Esophagus squamous epithelium (tissue), 5 donors: ENCODE measurements at places on chromosomes 13 and 19.

DNA sequence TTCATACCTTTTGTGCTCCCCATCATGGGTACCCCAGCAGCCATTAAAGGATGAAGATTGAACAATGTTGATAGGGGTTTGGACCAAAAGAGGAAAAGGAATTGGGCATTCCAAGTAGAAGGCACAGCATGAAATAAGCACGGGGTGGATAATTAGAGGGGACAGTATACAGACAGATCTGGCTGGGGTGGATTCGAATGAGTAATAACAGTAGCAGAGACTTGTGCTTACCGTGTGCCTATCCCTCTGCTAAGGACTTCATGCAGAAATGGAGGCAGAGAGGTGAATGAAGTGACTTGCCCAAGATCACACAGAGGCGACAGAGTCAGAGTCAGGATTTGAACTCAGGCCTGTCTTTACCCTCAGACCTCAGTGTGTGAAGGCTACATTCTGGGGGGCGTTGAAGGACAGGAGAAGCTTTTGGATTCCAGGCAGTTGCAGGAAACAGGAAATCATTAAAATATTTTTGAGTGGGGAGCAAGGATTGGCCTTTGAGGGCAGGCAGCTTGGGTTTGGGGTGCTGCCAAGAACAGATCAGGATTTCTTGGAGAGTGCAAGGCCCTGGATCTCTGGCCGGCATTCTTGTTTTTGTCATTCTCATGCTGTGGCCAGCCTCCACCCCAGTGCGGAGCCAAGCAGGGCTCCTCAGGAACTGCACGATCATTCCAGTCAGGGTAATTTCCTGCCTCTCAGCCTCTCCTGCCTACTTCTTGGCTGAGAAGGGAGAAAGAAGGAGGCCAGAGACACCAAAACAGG lies 18.7 kb downstream of the PAF1 start:
- no peak for DNase-seq

GRCh38 chr19:993361-993830 lies 6.8 kb upstream of the GRIN3B start:
- no peak for DNase-seq

- DNase-seq: no peak
These were observed 1461.6 kb downstream of the PCDH9 start for GRCh38 chr13:65768545-65768944.

GRCh38 chr13:39148513-39148961 lies 110.3 kb downstream of the NHLRC3 start:
- no peak for DNase-seq

DNA sequence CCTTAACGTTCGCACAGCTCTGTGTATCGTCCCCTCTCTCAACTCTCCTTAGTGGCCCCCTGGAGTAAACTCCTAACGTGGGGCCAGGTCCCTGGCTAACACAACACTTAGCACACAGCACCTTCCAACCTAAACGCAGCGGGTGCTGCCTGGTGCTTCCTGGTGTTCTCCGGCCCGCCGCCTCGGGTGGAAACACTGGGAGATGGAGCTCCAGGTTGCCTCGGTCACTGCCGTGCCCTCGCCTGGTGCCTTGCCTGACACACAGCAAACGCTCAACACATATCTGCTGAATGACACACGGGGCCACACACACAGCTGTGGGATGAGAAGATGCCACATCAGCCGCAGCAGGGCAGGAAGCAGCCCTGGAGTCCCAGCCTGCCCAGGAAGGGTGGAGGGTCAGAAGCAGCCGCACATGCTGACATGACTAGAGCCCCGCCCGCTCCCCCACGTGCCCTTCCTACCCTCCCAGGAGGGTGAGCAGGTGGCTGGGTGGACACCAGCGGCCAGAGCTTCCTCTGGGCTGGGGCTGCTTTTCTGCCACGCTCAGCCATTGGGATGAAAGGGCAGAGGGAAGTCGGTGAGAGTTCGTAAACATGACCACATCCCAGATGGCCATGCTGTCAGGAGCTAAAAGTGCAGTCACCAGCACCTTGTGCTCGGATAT lies 6.6 kb downstream of the PEPD start:
- no peak for DNase-seq

- no peak for DNase-seq
These were observed 7.0 kb downstream of the CAB39L start for GRCh38 chr13:49436890-49437289.

DNA sequence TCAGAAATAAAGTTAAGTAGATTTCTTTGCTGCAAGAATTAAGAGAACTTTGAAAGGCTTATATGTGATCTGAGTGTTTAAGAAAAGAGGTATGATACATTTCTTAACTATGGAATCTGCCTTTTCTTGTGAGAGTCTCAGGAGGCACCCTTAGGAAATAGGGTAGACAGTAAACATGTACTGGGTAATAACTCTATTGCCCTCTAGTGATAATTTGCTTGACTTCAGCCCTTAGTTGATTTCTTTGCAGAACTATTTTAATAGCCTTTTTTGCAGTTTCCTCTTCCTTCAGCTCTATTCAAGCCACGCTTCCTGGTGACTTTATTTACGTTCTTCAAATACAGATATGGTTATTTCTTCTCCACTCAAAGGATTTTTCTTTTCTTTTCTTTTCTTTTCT lies 37.0 kb upstream of the CCNA1 start:
- DNase-seq: no peak

GRCh38 chr13:31310356-31310755 lies 110.6 kb downstream of the B3GLCT start:
- DNase-seq: no peak

GRCh38 chr13:98295371-98295770 lies 118.3 kb upstream of the RNF113B start:
- DNase-seq: no peak

DNA sequence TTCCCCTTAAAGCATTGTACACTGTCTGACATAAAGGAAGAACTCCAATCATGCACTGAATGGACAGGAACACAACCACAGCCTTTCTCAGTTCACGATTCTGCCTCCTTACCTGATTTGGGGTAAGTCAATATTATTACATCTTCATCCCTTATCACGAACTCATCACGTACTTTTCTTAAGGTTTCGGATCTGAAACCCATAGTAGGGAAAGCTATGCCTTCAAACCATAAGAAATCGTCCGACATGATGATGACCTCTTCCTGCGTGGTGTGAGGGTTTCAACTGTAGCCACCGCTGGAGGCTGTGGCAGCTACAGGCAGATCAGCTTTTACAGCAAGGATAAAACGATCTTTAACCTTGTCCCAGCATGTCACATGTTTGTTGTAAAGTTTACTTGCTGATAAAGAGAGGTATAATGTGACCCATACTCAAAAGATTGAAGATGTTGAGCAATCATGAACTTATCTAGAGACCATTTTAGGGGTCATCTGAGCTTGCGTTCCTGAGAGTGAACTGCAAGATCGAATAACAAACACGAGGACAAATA lies at the start of gene SULT2A1:
SULT2A1 (minus strand) TSS at position 306 of the 550 bp plus-strand sequence; CDS start at position 248, 58 bp downstream.
- DNase-seq: no peak

- DNase-seq: no peak
These were observed 34.2 kb downstream of the TDRD3 start for GRCh38 chr13:60431108-60431700.

DNA sequence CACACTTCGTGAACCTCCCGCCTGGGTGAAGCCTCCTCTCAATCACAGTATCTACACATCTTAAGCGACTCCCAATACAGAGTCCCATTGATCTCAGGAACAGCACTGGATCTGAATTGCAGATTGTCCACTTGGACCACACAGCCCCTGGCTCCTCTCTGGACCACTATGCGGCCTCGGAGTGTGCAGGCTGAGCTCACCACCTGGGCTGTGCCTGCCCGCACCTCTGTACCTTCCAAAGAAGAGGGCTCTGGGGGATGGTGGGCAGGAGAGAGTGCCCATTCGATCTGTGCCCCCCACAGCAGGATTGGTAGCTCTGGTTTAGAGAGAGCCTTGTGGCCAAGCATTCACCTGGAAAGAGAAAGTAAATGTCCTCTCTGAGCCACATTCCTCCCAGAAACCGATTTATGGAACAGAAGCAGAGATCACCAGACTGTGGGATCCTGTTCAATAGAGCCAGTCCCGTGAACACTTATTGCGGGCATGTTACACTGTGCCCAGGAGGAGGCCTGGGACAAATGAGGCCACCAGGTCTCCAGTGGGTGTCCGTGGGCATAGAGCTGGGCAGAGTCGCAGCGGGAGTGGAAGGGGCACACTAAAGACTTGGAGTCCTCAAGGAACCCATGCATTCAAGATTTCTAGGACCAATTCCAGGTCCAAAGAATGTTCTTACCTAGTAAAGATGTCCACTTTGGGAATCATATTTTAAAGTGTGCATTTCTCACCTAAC lies 141.6 kb upstream of the SOX1 start:
- DNase-seq: no peak

DNA sequence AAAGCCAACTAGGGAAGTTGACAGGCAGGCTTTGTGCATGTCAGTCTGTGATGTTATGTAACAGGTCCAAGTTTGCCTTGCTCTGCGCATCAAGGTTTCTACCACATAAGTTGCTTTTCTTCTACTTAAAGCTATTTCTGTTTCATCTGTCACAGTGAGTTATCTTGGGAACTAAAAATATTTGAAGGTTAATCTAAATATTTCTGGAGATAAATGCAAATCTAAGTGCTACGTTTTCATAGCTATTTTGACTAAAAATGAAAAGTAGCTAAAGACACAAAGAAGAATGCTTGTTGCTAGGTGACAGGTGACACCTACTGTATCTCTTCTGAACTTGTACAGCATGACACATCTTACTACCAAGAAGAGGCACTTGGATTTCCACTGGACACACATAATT lies 135.6 kb downstream of the KLF12 start:
- no peak for DNase-seq

DNA sequence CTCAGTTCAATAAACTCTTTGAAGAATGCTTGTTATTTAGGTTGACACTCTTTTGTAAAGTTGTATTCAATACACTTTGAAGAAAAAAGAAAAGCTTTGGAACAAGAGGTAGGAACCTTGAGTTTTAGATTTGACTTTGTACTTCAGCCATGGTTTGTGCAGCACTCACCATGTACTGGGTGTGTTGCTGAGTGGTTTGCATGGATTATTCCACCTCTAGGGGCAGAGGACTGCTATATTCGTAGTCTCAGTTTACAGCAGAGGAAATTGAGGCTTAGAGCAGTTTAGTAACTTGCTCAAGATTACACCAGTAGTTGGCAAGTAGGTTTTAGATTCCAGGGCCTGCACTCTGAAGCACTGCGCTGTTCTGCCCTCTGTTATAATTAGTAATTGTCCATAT lies 68.8 kb downstream of the DNAJC3 start:
- no peak for DNase-seq

- DNase-seq: no peak
These were observed 6.5 kb upstream of the TIMM50 start for GRCh38 chr19:39474139-39474620.

DNA sequence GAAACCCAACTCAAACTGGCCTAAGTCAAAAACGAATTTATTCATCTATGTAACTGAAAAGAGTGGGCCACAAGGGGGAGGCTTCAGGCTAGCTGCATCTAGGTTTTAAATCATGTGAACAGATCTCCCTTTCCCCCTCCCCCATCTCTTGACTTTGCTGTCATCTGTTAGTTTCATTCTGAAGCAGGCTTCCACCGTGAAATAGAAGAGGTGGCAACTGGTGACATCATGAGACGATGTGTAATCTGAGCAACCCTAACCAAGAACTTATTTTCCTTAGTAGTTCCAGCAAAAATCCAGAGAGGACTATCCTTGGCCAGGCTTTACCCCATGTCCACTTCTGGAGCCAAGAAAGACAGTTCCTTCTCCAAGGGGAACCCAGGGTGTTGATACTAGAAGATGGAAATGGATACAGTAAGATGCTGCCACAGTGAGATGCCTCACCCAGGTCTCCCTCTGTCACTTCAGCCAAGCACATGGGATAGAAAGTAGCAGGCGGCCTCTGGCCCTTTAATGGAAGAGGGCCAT lies 9.4 kb downstream of the SAMD4B start:
- no peak for DNase-seq

DNA sequence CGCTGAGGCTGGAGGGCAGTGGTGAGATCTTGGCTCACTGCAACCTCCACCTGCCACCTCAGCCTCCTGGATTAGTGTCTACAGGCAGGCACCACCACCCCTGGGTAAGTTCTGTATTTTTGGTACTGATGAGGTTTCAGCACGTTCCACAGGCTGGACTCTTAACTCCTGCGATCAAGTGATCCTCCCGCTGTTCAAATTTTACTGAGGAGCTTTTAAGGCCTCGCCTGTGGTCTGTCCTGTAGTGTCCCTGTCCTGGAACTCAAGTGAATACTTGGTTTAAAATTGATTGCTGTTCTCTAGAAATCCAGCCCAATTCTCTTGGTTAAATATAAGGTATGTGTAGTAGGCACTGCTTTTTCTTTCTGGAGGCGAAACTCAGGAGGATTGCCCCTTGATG lies 65.2 kb downstream of the DPRX start:
- DNase-seq: no peak
